ENCODE measurements at places on chromosomes 13 and 19. TPM values are rescaled to one million over a fixed set of nuclear protein-coding genes. Genes with fewer than 3 reads are reported as not detected.

PLIN4 gene
- 36.4 TPM for total RNA-seq

GRCh38 chr13:24007979-24008620 is 110.8 kb upstream of the C1QTNF9B start:
- no peak for DNase-seq

ZNF253 gene
- total RNA-seq = 16.0 TPM

THSD1 gene
- total RNA-seq = 2.9 TPM

PTGIR gene
- total RNA-seq = 1.7 TPM

DNA sequence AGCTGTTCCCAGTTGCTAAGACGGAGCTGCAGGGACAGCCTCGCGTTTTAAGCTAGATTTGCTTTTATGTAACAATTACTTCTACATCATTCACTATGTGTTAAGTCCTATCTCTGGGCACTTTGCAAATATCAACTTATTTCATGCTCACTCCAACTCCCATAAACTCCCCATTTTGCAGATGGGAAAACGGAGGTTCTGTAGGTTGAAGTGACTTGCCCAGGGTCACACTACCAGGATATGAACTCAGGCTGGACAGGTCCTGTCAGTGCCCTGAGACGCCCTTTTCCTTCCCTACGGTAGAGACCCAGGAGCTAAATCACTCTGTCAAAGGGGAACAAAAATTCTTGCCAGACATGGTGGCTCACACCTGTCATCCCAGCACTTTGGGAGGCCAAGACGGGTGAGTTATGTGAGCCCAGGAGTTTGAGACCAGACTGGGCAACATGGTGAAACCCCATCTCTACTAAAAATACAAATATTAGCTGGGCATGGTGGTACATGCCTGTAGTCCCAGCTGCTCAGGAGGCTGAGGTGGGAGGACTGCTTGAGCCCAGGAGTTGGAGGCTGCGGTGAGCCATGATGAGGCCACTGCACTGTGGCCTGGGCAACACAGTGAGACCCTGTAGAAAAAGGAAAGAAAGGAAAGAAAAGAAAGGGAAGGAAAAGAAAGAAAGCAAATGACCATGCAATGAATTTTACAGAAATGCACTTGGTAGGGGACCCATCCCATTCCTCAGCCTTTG is 14.5 kb upstream of the NFIC start:
- DNase-seq = no peak

ZFP14 gene
- total RNA-seq = 12.0 TPM

GRCh38 chr13:49784886-49785570 is 7.5 kb downstream of the KPNA3 start:
- no peak for DNase-seq

Data from mucosa of gallbladder (tissue), 1 donor.